ENCODE measurements at places on chromosomes 3 and 15. TPM values are rescaled to one million over a fixed set of nuclear protein-coding genes. Genes with fewer than 3 reads are reported as not detected.

The SCAMP2 gene
- 67.9 TPM for total RNA-seq

The SLC35G2 gene
- 3.8 TPM for total RNA-seq

The GOLGA6A gene
- total RNA-seq, result 0.12 TPM

The PLA2G4D gene
- not detected for total RNA-seq

The KCNMB3 gene
- 3.6 TPM for total RNA-seq

The GCHFR gene
- total RNA-seq, result 1.6 TPM

DNA sequence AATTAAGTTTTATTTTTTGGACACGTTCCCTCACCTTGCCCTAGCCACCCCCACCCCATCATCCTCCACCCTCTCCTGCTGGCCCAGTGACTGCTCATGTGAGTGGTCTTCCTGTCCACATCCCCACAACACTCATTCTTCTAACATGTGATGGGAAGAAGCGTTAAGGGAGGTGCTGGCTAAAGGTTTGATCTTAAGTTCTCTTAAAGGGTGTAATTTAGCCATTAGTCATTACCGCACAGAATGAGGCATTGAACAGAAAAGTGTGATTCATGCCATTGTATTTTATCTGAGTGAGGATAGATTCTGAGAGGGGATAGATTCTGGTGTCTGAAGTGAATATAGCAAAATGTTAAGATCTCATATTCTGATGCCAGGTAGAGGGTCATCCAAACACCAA is 272.9 kb upstream of the TPM1 start:
- no peaks in the 10 kb centered on the region for H3K27me3 ChIP-seq
- DNase-seq, result no peak
- H3K36me3 ChIP-seq, result peaks cover 11% of the 10 kb centered on the region
- no peak overlapping the region for H3K4me3 ChIP-seq
- H3K4me1 ChIP-seq, result peaks cover 5% of the 10 kb centered on the region

DNA sequence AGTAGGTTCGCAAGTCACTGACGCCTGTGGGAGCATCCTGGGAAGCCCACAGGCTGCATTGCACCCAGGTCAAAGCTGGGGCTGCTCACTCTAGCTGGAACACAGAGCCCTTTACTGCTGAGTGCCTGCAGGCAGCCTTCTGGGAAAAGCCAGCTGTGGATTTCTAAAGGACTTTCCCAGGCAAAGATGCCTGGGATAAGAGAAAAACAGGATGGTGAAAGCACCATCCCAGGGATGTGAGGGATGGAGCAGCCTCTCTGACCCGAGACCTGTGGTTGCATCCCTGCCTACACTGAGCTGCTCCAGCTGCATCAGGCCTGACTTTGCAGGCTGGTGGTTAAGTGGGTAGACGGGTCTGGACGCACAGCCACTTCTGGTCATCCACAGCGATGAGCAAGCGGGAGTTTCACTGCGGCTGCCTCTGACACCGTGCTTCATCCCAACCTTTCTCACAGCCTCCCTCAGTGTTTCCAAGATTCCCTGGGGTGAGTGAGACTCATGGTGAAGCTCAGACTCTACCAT is 52.5 kb upstream of the AMOTL2 start:
- no peak for DNase-seq
- H3K27ac ChIP-seq, result peak overlapping the region; percentile 97
- H3K27me3 ChIP-seq, result no peaks in the 10 kb centered on the region

- no peaks in the 10 kb centered on the region for H3K36me3 ChIP-seq
- peaks cover 17% of the 10 kb centered on the region for H3K4me1 ChIP-seq
- H3K27me3 ChIP-seq, result peaks cover 8% of the 10 kb centered on the region
- DNase-seq, result no peak
- H3K27ac ChIP-seq, result no peak overlapping the region
Observed at GRCh38 chr15:47292638-47293190, 424.6 kb upstream of the SEMA6D start.

DNA sequence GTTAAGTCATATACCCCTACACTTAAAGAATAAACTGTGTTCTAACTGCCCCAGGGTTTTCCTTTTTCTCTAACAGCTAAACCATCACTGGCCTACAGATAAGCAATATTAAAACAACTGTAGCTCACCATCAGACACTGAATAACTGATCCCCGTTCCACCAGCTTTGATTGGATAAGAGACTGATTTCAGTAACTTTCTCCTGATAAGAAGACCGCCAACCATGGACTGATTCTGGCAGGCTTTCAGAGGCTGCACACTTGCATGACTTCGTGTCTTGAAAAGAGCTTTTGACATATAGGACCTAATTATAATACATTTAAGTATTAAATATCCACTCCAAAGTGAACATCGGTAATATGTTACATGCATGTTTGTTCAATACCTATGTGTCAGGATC is 15.3 kb upstream of the CEP97 start:
- H3K4me1 ChIP-seq, result no peaks in the 10 kb centered on the region
- H3K27ac ChIP-seq, result no peak overlapping the region
- H3K27me3 ChIP-seq, result peaks cover 16% of the 10 kb centered on the region
- H3K36me3 ChIP-seq, result no peaks in the 10 kb centered on the region

- H3K27ac ChIP-seq, result no peak overlapping the region
- H3K4me1 ChIP-seq, result no peaks in the 10 kb centered on the region
- H3K4me3 ChIP-seq, result no peak overlapping the region
- no peak for DNase-seq
- peaks cover 5% of the 10 kb centered on the region for H3K27me3 ChIP-seq
Observed at GRCh38 chr3:414063-414462, 217.5 kb downstream of the CHL1 start.

GRCh38 chr3:43525386-43525785 is 96.4 kb downstream of the ANO10 start:
- no peak overlapping the region for H3K4me3 ChIP-seq
- H3K27me3 ChIP-seq, result no peaks in the 10 kb centered on the region
- no peaks in the 10 kb centered on the region for H3K4me1 ChIP-seq
- no peak overlapping the region for H3K27ac ChIP-seq
- H3K36me3 ChIP-seq, result peaks cover 11% of the 10 kb centered on the region
- no peak for DNase-seq

DNA sequence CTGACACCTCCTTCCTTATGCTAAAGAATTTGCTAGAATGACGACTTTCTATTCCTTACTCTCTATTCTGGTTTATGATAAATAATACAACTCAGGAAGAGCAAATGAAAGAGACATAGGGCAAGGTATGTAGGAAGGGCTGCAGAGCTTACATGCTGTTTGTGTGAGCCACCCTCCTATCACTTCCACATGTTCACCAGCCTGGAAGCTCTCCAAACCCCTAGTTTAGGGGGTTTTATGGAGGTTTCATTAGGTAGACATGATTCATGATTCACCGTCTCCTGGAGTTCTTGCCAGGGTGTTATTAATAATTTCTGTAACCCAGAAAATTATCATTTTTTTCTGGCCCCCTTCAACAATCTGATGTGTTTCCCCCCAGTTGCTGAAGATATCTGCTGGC is 172.1 kb upstream of the COL8A1 start:
- H3K4me1 ChIP-seq, result peaks cover 54% of the 10 kb centered on the region
- DNase-seq, result no peak
- peaks cover 19% of the 10 kb centered on the region for H3K36me3 ChIP-seq
- no peaks in the 10 kb centered on the region for H3K27me3 ChIP-seq

- peaks cover 2% of the 10 kb centered on the region for H3K27me3 ChIP-seq
- H3K36me3 ChIP-seq, result peaks cover 4% of the 10 kb centered on the region
- peaks cover 34% of the 10 kb centered on the region for H3K4me1 ChIP-seq
- H3K27ac ChIP-seq, result peak overlapping the region; percentile 97
Observed at GRCh38 chr15:75203908-75204263, 2.2 kb downstream of the C15orf39 start.

- no peak for DNase-seq
- no peaks in the 10 kb centered on the region for H3K27me3 ChIP-seq
- no peak overlapping the region for H3K27ac ChIP-seq
- no peak overlapping the region for H3K4me3 ChIP-seq
- H3K4me1 ChIP-seq, result peaks cover 6% of the 10 kb centered on the region
Observed at GRCh38 chr3:53109190-53109589, 21.0 kb downstream of the RFT1 start.

- peaks cover 9% of the 10 kb centered on the region for H3K36me3 ChIP-seq
- DNase-seq, result no peak
Observed at GRCh38 chr15:84684092-84684491, 26.1 kb upstream of the NMB start.

GRCh38 chr3:105662306-105662705 is 206.5 kb downstream of the CBLB start:
- H3K4me3 ChIP-seq, result no peak overlapping the region
- H3K27ac ChIP-seq, result peak overlapping the region; percentile 68

GRCh38 chr3:187550446-187550845 is 119.7 kb downstream of the SST start:
- no peaks in the 10 kb centered on the region for H3K36me3 ChIP-seq
- peaks cover 11% of the 10 kb centered on the region for H3K4me1 ChIP-seq
- peaks cover 7% of the 10 kb centered on the region for H3K27me3 ChIP-seq
- no peak overlapping the region for H3K27ac ChIP-seq
- H3K4me3 ChIP-seq, result no peak overlapping the region

- no peaks in the 10 kb centered on the region for H3K36me3 ChIP-seq
- no peaks in the 10 kb centered on the region for H3K4me1 ChIP-seq
- no peak for DNase-seq
- H3K27ac ChIP-seq, result no peak overlapping the region
Observed at GRCh38 chr15:65349338-65349737, 28.5 kb downstream of the IGDCC3 start.

GRCh38 chr15:54803134-54803808 is 393.5 kb downstream of the RSL24D1 start:
- no peak for DNase-seq
- H3K4me3 ChIP-seq, result no peak overlapping the region
- H3K27ac ChIP-seq, result no peak overlapping the region
- peaks cover 1% of the 10 kb centered on the region for H3K27me3 ChIP-seq
- H3K36me3 ChIP-seq, result no peaks in the 10 kb centered on the region
- peaks cover 4% of the 10 kb centered on the region for H3K4me1 ChIP-seq

- no peak overlapping the region for H3K27ac ChIP-seq
- no peak overlapping the region for H3K4me3 ChIP-seq
- peaks cover 8% of the 10 kb centered on the region for H3K36me3 ChIP-seq
- peaks cover 27% of the 10 kb centered on the region for H3K4me1 ChIP-seq
Observed at GRCh38 chr3:188840290-188840689, 331.5 kb upstream of the TPRG1 start.

DNA sequence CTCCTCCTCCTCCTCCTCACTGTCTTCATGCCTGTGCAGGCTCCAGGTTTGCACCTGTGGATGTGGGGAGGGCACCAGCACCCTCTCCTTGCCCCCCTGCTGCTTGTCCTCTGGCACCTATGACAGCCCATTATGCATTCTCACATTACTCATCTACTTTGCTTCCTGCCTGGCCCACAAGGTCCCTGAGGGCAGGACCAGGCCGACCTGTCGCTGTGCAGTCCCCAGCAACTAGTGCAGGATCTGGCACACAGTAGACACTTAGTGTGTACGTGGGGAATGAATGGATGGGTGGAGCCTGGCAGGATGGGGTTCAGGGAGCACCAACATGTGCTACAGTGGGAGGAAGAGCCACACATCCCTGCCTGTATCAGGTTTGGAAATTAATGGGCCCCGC is 58.3 kb upstream of the TMEM115 start:
- no peak overlapping the region for H3K27ac ChIP-seq
- no peak for DNase-seq
- H3K27me3 ChIP-seq, result peaks cover 7% of the 10 kb centered on the region
- no peak overlapping the region for H3K4me3 ChIP-seq
- no peaks in the 10 kb centered on the region for H3K4me1 ChIP-seq

GRCh38 chr3:31620656-31621055 is 87.9 kb downstream of the STT3B start:
- no peak for DNase-seq
- no peak overlapping the region for H3K4me3 ChIP-seq
- H3K4me1 ChIP-seq, result peaks cover 3% of the 10 kb centered on the region

DNA sequence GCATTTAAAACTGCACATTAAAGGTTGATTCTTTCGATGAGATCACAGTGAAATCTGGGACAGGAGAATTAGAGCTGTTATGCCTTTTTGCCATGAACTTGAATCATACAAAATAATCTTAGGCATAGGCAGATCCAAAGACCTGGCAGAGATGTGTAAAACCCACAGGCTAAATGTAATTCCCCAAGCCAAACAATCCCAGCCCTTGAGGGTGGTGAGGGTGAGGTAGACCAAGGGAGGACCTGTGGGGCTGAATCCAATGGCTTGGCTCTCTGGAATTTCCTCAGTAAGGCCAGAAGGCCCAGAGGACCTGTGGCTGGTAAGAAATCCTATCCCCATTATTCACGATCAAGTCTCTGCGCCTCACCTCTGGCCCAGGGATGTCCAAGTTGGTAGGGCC is 80.5 kb upstream of the MEX3B start:
- peaks cover 5% of the 10 kb centered on the region for H3K36me3 ChIP-seq
- peaks cover 81% of the 10 kb centered on the region for H3K4me1 ChIP-seq
- H3K27ac ChIP-seq, result peak overlapping the region; percentile 62
- DNase-seq, result no peak
- H3K27me3 ChIP-seq, result no peaks in the 10 kb centered on the region
- H3K4me3 ChIP-seq, result no peak overlapping the region

DNA sequence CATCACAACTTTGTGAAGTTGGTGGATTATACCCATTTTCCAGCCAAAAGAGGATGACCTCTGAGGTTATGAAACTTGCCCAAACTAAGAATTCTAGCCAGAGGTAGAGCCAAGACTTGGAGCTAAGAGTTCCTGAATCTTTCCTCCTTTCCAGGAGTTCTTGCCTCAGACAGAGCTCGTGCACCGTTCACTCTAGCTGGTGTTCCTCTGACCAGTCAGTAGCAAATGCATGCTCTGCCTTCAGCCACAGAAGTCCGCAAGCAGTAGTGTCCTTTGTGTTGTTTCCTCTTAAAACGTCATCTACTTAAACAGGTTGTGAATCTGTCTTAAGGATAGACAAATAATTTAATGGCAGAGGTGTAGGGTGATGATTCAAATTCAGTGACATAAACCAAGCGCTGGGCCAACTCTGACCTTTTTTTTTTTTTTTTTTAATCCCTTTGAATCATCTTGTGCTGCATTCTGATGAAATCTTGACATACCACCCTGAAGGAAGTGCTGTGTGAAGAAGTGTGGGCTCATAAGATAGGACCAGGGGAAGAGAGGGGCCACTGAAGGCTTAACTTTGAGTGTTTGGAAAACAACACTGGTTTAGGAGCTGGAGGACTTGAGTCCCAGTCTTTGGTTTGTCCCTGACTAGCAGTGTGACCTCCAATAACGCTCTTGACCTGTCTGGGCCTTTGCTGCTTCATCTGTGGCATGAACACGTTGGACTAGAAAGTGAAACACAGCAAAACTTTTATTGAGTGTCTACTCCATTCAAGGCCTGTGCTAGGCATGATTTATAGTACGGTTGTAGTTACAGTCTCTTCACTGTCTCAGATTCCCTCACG is 53.4 kb downstream of the ITPR1 start:
- no peaks in the 10 kb centered on the region for H3K36me3 ChIP-seq
- H3K4me1 ChIP-seq, result peaks cover 43% of the 10 kb centered on the region
- H3K27me3 ChIP-seq, result no peaks in the 10 kb centered on the region
- no peak for DNase-seq
- no peak overlapping the region for H3K4me3 ChIP-seq
- no peak overlapping the region for H3K27ac ChIP-seq

DNA sequence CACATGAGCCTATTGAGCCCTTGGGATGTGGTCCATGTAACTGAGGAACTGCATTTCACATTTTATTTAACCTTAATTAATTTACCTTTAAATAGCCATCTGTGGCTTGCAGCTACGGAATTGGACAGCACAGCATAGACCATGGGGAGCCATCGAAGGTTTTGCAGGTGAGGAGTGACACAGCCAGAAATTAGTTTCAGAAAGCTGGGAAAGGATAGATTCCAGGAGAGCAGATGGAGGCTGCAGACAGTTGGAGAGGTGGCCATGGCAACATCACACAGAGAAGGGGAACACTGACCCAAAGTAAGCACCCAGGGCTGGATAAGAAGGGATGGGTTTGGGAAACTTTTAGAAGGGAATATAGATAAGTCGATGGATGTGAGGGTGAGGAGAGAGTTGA is 100.1 kb upstream of the SLC6A11 start:
- no peak overlapping the region for H3K4me3 ChIP-seq
- peaks cover 44% of the 10 kb centered on the region for H3K27me3 ChIP-seq
- DNase-seq, result no peak
- H3K27ac ChIP-seq, result no peak overlapping the region
- peaks cover 2% of the 10 kb centered on the region for H3K36me3 ChIP-seq
